Gastrocnemius medialis (tissue), 4 donors: ENCODE measurements at places on chromosomes 12 and 14. TPM values are rescaled to one million over a fixed set of nuclear protein-coding genes. Genes with fewer than 3 reads are reported as not detected.

DNA sequence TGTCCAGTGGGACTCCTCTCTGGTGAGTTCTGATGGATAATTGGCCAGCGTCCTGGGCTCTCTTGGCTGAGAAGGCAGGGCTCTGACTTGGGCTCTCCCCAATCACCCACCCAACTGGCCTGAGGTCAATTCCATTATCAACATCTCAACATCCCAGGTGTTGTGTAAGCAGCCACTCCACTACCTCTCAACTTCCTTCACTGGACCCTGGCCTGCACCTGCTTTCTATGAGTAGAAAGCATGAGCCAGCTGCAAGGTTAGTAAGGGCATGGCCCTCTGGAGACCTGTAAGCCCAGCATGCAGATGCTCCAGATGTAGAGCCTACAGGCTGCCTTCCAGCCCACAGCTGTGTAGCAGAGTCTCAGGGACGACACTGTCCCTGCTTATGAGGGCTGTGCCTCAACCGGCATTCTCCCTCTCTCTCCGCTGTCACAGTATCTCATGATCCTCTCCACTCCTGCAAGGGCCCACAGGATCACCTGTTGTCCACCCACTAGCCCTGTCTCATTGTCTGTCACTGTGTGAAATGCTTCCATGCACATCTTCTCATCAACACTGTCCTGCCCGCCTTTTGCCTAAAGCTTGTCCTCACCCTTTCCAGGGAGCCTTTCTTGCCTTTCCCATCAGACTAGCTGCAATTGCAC lies 5.4 kb upstream of the KRT81 start:
- DNase-seq = no peak

RPS6KA5 gene
- total RNA-seq = 10.9 TPM

DNA sequence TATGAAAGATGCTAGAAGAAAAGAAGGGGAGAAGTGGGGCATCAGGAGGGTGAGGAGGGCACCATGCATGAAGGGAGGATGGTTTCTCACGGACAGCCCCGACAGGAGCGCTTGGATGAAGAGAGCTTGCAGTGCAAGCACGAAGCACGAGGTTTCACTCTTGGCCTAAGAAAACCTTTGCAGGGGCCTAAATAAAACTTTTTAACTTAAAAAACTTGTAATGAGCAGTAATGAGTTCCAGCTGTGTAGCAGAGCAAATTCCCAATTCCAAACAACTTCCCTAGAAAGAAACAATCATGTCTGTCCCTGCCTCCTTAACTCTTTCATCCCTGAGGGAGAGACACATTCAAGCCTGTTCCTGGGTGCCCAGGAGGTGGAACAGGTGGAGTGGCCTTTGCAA lies 119.5 kb downstream of the PAH start:
- no peak for DNase-seq

EIF2S3B gene
- not detected for total RNA-seq

GRCh38 chr12:31248815-31249214 lies 77.1 kb downstream of the SINHCAF start:
- DNase-seq = no peak

- DNase-seq = no peak
Observed at GRCh38 chr12:47155457-47156166, 75.9 kb upstream of the AMIGO2 start.
